Activated CD4-positive, alpha-beta T cell treated with anti-CD3 and anti-CD28 coated beads, Interleukin-2, amount 50 U/mL, for 4 hours (primary cell): ENCODE measurements at places on chromosomes 2 and 18.

DNA sequence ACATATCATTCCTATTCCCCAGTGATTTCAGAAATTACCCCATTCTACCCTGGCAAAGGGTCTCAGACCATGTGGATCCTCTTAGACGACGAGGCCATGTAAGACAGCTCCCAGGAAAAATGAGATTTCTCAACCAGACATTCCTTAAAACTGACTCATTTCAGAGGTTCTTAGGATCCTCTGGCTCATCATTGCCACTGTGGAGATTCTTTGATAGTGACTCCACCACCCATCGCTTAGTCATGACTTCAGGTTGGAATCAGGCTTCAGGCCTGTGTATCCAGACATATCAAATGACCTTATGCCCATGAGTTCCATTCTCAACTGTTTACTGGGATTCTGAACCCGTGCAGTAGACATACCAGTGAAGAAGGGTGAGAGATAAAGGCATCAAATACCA is 245.6 kb upstream of the TCF4 start:
- DNase-seq, result no peak

GRCh38 chr2:158459161-158460003 is 2.6 kb downstream of the PKP4 start:
- no peak for DNase-seq

GRCh38 chr2:201777043-201777442 is 3.7 kb downstream of the ALS2 start:
- DNase-seq, result no peak

GRCh38 chr2:14285812-14286211 is 346.7 kb upstream of the LRATD1 start:
- no peak for DNase-seq

DNA sequence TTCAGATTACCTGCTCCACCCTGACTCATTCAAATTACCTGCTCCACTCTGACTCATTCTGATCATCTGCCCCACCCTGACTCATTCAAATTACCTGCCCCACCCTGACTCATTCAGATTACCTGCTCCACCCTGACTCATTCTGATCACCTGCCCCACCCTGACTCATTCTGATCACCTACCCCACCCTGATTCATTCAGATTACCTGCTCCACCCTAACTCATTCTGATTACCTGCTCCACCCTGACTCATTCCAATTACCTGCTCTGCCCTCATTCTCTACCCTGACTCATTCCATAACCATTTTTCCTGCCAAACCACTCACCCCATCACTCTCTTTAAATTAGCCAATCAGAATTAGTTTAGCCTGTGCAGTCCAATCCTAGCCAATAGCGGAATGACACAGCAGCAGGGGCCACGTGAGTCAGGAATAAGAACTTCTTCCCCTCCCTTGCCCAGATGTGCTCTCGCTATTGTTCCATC is 26.2 kb downstream of the CFAP53 start:
- no peak for DNase-seq

DNA sequence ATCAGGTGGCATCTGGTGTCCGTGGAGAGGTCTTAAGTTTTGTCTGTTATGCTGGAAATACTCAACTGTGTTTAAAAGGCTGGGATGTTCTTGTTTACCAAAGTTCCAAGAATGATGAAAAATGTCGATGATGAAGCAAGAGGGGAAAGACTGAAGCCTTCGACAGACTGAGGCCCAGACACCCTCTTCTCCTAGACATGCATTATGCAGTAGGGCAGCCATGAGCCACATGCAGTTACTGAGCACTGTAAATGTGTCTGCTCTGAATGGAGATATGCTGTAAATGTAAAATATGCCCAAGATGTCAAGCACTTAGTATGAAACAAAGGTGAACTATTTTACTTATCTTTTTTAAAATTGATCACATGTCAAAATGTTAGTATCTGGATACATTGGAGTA is 163.1 kb downstream of the GALNT14 start:
- DNase-seq, result no peak

GRCh38 chr2:238521870-238522269 is 95.1 kb downstream of the ASB1 start:
- no peak for DNase-seq

- no peak for DNase-seq
Measured at GRCh38 chr2:44944102-44944951, 2.8 kb downstream of the SIX3 start.

DNA sequence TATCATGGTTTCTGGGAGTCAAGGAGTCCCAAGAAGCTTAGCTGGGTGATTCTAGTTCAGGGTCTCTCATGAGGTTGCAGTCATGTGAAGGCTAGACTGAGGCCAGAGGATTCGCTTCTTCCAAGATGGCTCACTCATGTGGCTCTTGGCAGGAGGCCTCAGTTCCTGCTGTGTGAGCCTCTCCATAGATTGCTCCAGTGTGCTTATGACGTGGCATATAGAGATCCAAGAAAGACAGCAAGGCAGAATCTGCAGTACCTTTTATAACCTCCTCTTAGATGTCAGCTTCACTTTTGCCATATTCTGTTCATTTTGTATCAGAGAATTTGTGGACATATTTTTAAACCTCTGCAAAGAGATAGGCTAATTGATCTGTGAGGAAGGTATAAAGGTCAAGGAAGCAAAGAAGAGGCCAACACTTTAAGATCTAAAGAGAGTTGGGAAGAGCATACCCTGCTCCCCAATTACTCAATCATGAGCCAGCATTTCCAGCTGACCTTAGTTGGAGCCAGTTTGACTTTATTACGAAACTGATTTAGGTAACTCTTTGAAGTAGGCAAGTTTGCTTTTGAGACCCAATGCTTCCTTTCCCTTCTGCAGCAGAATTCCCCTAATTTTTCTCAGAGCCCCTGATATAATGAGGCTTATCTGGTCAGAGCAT is 134.7 kb downstream of the EML6 start:
- no peak for DNase-seq

- DNase-seq, result no peak
Measured at GRCh38 chr2:231317579-231317978, 77.9 kb upstream of the B3GNT7 start.
